ENCODE measurements at places on chromosomes 6 and 20.

- no peak for DNase-seq
Observed at GRCh38 chr20:61169874-61170273, 82.2 kb upstream of the CDH4 start.

DNA sequence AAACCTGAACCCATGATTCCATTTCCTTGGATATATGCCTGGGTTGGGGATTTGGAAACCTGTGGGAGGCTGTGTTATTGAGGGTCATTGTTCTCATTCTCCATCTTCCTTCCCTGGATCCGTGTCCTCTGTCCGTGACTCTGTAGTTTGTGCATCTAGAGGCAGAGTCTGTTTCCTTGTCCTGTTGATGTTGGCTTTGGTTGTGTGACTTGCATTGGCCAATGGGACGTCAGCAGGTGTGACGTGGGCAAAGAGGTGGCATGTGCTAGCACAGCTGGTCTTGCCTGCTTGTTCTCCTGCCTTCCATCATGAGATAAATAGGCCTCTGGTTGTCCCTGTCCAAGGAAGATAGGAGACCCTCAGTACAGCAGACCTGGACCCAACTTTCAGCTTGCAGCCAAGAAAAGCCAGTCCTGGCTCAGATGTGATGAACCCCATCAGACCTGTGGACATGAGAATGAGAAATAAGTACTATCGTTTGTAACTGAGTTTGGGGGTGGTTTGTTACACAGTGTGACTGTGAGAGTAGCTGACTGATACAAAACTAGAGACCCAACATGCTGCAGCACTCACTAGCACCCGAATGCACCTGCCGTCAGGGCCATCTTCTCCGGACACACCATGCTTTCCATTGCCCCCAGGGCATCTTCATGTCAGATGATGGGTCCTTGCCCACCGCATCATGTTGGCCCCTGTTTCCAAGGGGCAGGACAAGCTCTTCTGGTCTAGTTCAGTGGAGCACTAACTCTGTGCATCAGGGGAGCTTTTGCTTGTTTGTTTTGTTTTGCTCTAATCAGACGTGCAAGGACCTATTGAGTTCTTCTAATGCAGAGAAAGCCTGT is 195.3 kb upstream of the SULF2 start:
- no peak for DNase-seq

DNA sequence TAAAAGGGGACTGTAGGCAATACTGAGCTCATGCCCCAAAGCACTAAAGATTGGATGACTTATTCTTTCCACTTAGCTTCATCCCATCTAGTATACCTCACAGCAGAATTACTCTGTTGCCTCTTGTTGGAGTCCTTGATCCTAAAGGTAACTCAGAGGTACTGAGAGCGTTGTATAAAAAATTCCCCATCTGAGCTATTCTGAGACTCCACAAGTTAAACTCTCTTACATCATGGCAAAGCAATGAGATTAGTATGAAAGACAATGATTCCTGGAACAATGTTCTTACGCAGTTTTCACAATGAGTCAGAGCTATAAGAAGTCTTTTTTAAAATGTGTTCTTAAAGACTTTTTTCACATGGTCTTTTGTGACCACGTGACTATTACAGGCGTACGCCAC is 370.1 kb downstream of the ADGRB3 start:
- no peak for DNase-seq

- peak; percentile 71 for DNase-seq
Observed at GRCh38 chr20:64101731-64102621, 5.4 kb downstream of the NPBWR2 start.

DNA sequence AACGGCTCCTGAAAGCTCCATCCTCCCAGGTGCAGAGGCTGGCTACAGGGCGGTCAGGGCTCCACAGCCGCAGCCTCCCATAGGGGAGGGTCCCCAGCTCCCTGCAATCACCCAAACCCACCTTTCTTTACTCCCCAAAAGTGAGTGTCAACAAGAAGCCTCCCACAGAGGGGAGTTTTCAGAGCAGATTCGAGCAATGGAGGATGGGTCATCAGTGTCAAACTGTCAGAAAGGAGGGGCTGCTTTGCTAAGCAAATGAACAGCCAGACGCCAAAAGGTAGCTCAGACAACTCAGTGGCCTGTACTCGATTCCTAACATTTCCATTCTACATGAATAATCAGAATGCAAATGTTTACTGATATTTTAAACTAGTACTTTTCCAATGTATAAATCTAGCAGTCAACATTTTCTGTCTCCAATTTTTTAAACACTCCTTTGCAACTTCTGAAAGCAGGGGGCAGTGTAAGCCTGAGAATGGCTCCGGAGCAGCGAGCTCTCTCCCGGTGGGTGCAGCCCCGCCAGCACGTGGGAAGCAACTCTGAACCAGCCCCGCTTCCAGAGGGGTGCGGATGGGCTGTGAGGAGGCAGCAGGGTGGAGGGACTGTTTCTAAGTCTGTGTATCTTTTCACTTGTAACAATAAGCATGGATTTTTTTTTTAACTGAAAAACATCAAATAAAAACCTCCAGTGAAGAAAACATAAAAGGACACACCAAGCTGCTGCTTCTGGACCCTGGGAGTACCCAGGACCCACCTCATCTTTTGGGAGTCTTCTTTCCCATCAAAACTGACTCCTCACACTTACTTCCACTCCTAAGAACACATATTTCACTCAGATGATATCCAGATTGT is 54.9 kb downstream of the TAF4 start:
- peak; percentile 66 for DNase-seq

Data from KBM-7 (cell line).